ENCODE measurements at places on chromosomes 1 and 21. TPM values are rescaled to one million over a fixed set of nuclear protein-coding genes. Genes with fewer than 3 reads are reported as not detected.

Gene DNALI1
- 4.2 TPM for total RNA-seq

Gene KAZN
- total RNA-seq, result 12.1 TPM

Gene MKNK1
- 57.8 TPM for total RNA-seq

Gene SLC44A5
- 0.51 TPM for total RNA-seq

Gene F3
- 146 TPM for total RNA-seq

Gene IL22RA1
- not detected for total RNA-seq

Gene ANKRD34A
- not detected for total RNA-seq

Gene MYOG
- not detected for total RNA-seq

Gene LCE1D
- total RNA-seq, result not detected

Gene PTPN22
- 17.5 TPM for total RNA-seq

Gene KCNJ9
- not detected for total RNA-seq

Gene HHIPL2
- not detected for total RNA-seq

Gene OR6K3
- total RNA-seq, result not detected

Gene RNU1-1
- total RNA-seq, result under 0.01 TPM

Gene SPRR2E
- total RNA-seq, result not detected

Gene LAX1
- total RNA-seq, result 2.1 TPM

Gene PALMD
- total RNA-seq, result 154 TPM

Gene COL24A1
- total RNA-seq, result 2.9 TPM

Gene PDE9A
- 3.1 TPM for total RNA-seq

Gene NBPF4
- total RNA-seq, result not detected

Gene ASAP3
- 39.6 TPM for total RNA-seq

Gene CACNA1S
- not detected for total RNA-seq

Gene GRHL3
- not detected for total RNA-seq

Gene BSND
- total RNA-seq, result not detected

Gene PTGER3
- total RNA-seq, result 150 TPM

Gene IVL
- not detected for total RNA-seq

Gene MCL1
- 180 TPM for total RNA-seq

Gene NR5A2
- total RNA-seq, result 6.8 TPM

Gene B3GALT5
- under 0.01 TPM for total RNA-seq
